Neural cell (in vitro differentiated cells): ENCODE measurements at places on chromosomes 4 and X. TPM values are rescaled to one million over a fixed set of nuclear protein-coding genes. Genes with fewer than 3 reads are reported as not detected.

The SMIM10 gene
- polyA plus RNA-seq = not detected in 2 replicates

The BMPR1B gene
- polyA plus RNA-seq = 1.6 and 2.5 TPM in 2 replicates

The ASMT gene
- 1.8 TPM in 1 of 2 replicates, not detected in the other for polyA plus RNA-seq

The ENPP6 gene
- not detected in 2 replicates for polyA plus RNA-seq

The TKTL2 gene
- 0.34 and 0.42 TPM in 2 replicates for polyA plus RNA-seq

The UGT2B17 gene
- polyA plus RNA-seq = not detected in 2 replicates

The ASB5 gene
- 1.8 TPM in 1 of 2 replicates, not detected in the other for polyA plus RNA-seq

The TMSB4X gene
- polyA plus RNA-seq = 8,177 and 11,381 TPM in 2 replicates

The MAGEB17 gene
- polyA plus RNA-seq = 0.17 TPM in 1 of 2 replicates, not detected in the other

The FOXR2 gene
- polyA plus RNA-seq = not detected in 2 replicates

The P2RY10 gene
- polyA plus RNA-seq = not detected in 2 replicates

The SATL1 gene
- polyA plus RNA-seq = 2.6 TPM in 2 replicates

The CNGA2 gene
- polyA plus RNA-seq = not detected in 2 replicates

The TAB3 gene
- polyA plus RNA-seq = 24.9 and 28.7 TPM in 2 replicates

The SPOCK3 gene
- polyA plus RNA-seq = 7.7 and 7.9 TPM in 2 replicates

The CD38 gene
- polyA plus RNA-seq = 0.21 TPM in 1 of 2 replicates, not detected in the other

The TRIML2 gene
- not detected in 2 replicates for polyA plus RNA-seq

The BMX gene
- polyA plus RNA-seq = not detected in 2 replicates

The OTC gene
- not detected in 2 replicates for polyA plus RNA-seq

The FBXL5 gene
- 67.3 and 70.6 TPM in 2 replicates for polyA plus RNA-seq

The GUCY1A1 gene
- polyA plus RNA-seq = 13.6 and 15.5 TPM in 2 replicates

The BEX1 gene
- 1,035 and 1,048 TPM in 2 replicates for polyA plus RNA-seq

The BGN gene
- not detected in 2 replicates for polyA plus RNA-seq

The DDX53 gene
- not detected in 2 replicates for polyA plus RNA-seq

The MAEA gene
- 106 and 109 TPM in 2 replicates for polyA plus RNA-seq

The SH3D19 gene
- polyA plus RNA-seq = 0.46 and 0.64 TPM in 2 replicates

The AMBN gene
- 1.2 and 1.5 TPM in 2 replicates for polyA plus RNA-seq

The CRMP1 gene
- polyA plus RNA-seq = 642 and 752 TPM in 2 replicates

The UGT2A1 gene
- polyA plus RNA-seq = not detected in 2 replicates

The NEXMIF gene
- polyA plus RNA-seq = 12.6 and 12.8 TPM in 2 replicates
